Calu3 (cell line): ENCODE measurements at places on chromosomes 5 and 9. TPM values are rescaled to one million over a fixed set of nuclear protein-coding genes. Genes with fewer than 3 reads are reported as not detected.

DNA sequence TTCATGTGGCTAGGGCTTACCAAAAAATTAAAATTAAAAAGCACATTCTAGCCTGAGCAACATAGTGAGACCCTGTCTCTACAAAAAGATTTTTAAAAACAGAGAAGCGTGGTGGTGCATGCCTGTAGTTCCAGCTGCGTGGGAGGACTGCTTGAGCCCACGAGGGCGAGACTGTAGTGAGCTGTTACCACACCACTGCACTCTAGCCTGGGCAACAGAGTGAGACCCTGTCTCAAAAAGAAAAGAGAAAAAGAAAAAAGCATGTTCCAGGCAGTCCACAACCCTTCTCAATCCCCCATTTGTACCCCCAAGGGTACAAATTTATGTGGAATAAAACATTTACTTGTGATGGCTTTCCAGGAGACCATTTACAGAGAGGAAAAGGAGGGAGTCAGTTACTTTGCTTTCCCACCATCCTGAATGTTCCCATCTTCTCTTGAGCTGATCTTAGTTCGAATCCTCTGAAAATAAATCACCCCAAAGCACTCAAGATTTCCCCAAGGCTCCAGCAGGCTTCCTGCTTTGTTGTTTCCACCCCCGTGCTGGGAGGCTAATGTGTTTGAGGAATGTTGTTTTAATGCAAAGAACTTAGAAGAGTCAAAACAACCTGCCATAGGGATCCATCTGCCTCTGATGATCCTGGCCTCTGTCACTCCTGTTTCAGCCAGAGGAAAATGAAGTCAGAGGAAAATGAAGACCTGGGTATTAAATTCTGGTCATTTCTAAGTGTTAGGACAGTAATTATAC, 384.7 kb downstream of the BNC2 start:
- no peaks in the 10 kb centered on the region for H3K36me3 ChIP-seq
- H3K27me3 ChIP-seq = no peaks in the 10 kb centered on the region
- H3K27ac ChIP-seq = no peak overlapping the region
- H3K4me1 ChIP-seq = no peaks in the 10 kb centered on the region

GRCh38 chr9:76642701-76643209, 121.5 kb upstream of the PCA3 start:
- no peak for DNase-seq
- no peaks in the 10 kb centered on the region for H3K27me3 ChIP-seq
- no peaks in the 10 kb centered on the region for H3K4me1 ChIP-seq
- H3K27ac ChIP-seq = no peak overlapping the region
- no peaks in the 10 kb centered on the region for H3K36me3 ChIP-seq

DNA sequence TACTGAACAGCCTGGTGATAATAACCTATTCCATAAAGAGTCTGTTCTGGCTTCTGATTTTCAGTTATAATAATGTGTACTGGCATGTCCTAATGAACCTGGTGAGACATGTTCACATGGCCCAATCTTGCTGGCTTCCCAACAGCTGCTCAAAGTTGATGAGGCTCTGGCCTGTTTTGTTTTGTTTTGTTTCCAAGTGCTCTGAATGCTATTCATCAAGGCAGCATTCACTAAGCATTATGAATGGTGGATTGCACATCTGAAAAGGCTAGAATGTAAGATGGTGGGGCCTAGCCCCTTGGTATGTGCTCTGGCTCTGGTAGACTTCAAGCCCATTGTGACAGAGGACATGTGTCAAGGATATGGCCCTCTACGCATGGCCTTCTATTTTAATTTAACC, 388.5 kb downstream of the PSAT1 start:
- H3K4me1 ChIP-seq = no peaks in the 10 kb centered on the region
- no peak overlapping the region for H3K27ac ChIP-seq
- no peaks in the 10 kb centered on the region for H3K27me3 ChIP-seq
- H3K4me3 ChIP-seq = no peak overlapping the region
- DNase-seq = no peak
- H3K36me3 ChIP-seq = no peaks in the 10 kb centered on the region

GRCh38 chr5:160605266-160605665, 183.6 kb downstream of the PTTG1 start:
- no peaks in the 10 kb centered on the region for H3K36me3 ChIP-seq
- no peaks in the 10 kb centered on the region for H3K27me3 ChIP-seq
- no peak overlapping the region for H3K27ac ChIP-seq
- H3K4me1 ChIP-seq = no peaks in the 10 kb centered on the region
- no peak overlapping the region for H3K4me3 ChIP-seq

DNA sequence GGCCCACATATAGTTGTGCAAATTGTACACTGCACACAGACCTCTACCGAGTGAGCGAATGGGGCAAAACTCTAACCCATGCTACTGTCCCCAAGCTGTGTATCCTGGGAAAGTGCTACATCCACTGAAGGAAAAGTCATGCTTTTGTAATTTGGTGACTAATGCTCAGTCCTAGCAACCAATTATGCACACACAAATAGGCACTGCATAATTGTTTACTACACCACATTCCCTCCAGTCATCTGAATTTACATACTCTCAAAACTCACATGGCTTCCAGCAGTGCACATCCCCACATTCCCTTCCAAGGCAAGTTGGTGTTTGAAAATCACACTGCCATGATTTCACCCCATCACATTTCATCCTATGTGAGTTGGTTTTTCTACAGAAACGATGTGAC, 125.9 kb upstream of the OSMR start:
- DNase-seq = no peak
- no peaks in the 10 kb centered on the region for H3K4me1 ChIP-seq
- H3K27me3 ChIP-seq = peaks cover 59% of the 10 kb centered on the region
- no peaks in the 10 kb centered on the region for H3K36me3 ChIP-seq
- H3K27ac ChIP-seq = no peak overlapping the region

DNA sequence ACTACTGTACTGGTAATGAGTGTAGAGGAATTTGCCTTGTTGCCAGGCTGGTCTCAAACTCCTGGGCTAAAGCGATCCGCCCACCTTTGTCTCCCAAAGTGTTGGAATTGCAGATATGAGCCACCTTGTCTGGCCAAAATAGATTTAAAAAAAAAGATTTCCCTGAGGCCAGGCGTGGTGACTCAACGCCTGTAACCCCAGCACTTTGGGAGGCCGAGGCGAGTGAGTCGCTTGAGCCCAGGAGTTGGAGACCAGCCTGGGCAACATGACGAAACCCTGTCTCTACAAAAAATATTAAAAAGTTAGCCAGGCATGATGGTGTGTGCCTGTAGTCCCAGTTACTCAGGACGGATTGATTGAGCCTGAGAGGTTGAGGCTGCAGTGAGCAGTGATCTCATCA, 62.5 kb downstream of the IPO11 start:
- no peak overlapping the region for H3K4me3 ChIP-seq
- no peak for DNase-seq
- H3K36me3 ChIP-seq = no peaks in the 10 kb centered on the region
- H3K27me3 ChIP-seq = no peaks in the 10 kb centered on the region
- H3K4me1 ChIP-seq = no peaks in the 10 kb centered on the region

- no peak for DNase-seq
- H3K27me3 ChIP-seq = no peaks in the 10 kb centered on the region
- H3K4me3 ChIP-seq = no peak overlapping the region
- H3K4me1 ChIP-seq = no peaks in the 10 kb centered on the region
These were observed 69.9 kb upstream of the LMNB1 start for GRCh38 chr5:126707080-126707479.

KCNV2 gene
- not detected in 2 replicates for total RNA-seq

ARL10 gene
- total RNA-seq = 3.8 and 4.2 TPM in 2 replicates

ADCY2 gene
- total RNA-seq = not detected in 2 replicates

GRXCR2 gene
- total RNA-seq = not detected in 2 replicates

NMUR2 gene
- total RNA-seq = 93.2 and 178 TPM in 2 replicates
